Stimulated activated CD8-positive, alpha-beta memory T cell treated with anti-CD3 and anti-CD28 coated beads, Interleukin-4, amount 100 ng/mL, for 1 hour (primary cell): ENCODE measurements at places on chromosomes 2 and 18.
A peak's percentile ranks its signal among the peaks of the same experiment; 100 is the strongest.

DNA sequence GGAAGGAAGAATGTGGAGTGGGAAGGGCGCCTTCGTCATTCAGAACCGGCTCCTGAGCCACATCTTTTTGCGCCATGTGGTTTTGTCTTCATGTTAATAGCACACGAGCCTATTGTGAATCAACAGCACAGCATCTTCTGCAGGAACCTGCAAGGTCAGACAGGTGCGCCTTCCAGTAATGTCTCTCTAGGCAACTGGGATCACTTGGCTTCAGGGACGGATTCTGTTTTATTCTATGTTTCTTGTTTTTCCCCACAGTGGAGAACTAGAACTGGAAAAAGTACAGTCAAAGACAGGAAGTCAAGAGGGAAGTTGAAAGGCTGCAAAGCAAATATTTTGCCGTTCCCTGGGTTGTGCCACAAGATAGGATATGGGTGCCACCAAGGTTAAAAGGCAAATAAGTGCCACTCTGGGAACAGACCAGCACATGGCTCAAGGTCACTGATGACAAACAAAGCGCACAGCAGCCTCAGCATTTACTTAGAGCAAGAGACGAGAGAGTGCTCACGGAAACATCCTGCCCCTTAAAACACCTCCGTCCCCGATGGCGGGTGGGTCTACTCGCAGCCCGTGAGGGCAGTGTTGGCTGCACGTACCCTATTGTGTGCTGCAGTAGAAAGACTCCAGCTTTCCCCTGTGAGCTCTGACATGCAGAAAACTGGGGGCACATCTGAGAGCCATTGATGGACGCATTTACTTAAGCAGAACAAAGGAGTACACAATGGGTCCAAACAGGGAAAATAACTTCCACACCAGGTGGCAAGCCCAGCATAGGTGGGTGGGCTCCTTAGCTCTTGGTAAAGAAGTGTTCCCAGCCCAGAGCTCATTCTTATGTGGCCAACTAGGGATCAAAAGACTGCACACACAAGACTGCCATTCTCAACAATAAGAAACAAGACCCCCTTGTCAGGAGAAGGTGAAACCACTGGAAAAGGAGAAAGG, 107.2 kb upstream of the PARD3B start:
- no peak for DNase-seq

DNA sequence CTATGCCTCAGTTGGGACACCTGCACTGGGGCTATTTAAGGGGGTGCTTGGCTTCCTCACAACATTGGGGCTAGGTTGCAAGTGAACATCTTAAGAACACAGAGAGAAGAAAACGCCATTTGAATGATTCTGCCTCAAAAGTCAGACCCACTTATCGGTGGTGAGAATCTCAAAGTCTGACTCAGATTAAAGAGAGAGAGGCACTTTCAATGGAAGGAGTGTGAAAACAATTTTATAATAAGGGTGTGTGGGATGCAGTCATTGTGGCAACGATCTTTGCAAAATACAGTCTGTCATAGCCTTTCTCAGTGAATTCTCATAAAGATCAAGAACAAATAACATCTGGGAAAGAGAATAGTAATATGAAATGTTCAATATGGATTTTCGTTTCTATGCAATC, 41.8 kb downstream of the CCDC102B start:
- DNase-seq: no peak

DNA sequence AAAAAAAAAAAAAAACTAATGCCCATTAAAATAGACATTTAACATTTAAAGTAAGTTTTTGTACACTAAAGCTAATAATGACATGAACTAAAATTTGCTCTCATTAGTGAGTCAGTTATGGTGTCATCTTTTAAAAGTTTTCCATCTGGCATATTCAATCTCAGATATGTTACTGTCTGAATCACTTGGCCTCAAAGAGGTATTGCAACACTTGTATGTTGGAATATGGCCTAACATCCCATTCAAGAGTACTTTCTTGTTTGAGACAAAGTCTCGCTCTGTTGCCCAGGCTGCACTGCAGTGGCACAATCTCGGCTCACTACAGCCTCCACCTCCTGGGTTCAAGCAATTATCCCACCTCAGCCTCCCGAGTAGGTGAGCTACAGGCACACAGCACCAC, 169.7 kb downstream of the TMEM163 start:
- DNase-seq: no peak

- DNase-seq: peak; percentile 9
Measured at GRCh38 chr18:21735452-21736015, 5.1 kb upstream of the MIB1 start.

DNA sequence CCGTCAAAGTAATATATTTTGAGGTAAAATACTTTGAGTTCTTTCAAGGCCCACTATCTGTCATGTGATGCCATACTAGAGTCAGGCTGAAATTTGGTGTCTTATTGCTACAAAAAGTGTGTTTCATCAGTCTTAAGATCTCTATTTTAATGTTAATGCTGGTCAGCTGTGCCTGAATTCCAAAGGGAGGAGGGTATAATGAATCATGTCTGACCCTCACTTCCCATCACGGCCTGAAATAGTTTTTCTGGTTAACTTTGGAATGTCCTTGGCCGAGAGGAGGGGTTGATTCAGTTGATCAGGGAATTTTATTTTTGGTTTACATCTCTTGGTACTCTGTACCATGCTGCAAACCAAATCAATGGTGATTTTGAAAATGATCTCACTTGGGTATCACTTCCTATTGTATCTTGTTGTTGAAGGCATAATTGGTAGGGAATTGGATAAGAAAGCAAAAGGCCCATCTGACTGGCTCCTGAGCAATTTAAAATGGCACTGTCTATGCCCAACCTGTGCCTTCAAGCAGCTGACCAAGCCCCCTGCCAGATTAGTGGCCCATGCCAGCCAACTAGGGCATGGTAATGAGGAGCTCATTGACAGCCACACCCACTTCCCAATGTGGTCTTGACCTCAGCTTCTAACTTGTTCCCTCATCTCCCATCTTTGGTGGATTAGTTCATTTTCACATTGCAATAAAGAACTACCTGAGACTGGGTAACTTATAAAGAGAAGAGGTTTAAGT, 6.1 kb upstream of the SLC35F5 start:
- DNase-seq: no peak

- no peak for DNase-seq
Measured at GRCh38 chr2:53660886-53661285, 106.7 kb upstream of the CHAC2 start.

- no peak for DNase-seq
Measured at GRCh38 chr2:8566774-8567468, 114.9 kb upstream of the ID2 start.

- DNase-seq: no peak
Measured at GRCh38 chr18:4351005-4351404, 104.1 kb downstream of the DLGAP1 start.

- DNase-seq: no peak
Measured at GRCh38 chr2:69577467-69578197, 65.9 kb downstream of the AAK1 start.

GRCh38 chr2:100218552-100218951, 76.2 kb upstream of the AFF3 start:
- no peak for DNase-seq

DNA sequence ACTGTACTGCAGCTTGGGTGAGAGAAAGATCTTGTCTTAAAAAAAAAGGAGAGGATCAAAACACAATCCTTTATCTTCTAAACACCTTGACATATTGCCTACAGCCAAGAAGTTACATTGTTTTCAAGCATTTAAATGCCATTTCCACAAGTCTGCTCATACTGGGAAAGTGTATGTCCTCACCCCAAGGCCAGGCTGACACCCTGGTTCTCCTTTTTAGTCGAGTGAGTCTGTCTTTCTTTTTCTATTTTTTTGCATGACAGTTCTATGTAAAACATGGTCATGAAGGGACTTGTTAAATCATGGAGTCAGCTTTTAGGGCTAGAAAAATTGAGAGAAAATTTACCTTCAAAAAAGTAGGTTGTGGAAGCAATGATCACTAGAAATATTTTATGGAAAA, 233.3 kb downstream of the FAM210A start:
- DNase-seq: no peak

DNA sequence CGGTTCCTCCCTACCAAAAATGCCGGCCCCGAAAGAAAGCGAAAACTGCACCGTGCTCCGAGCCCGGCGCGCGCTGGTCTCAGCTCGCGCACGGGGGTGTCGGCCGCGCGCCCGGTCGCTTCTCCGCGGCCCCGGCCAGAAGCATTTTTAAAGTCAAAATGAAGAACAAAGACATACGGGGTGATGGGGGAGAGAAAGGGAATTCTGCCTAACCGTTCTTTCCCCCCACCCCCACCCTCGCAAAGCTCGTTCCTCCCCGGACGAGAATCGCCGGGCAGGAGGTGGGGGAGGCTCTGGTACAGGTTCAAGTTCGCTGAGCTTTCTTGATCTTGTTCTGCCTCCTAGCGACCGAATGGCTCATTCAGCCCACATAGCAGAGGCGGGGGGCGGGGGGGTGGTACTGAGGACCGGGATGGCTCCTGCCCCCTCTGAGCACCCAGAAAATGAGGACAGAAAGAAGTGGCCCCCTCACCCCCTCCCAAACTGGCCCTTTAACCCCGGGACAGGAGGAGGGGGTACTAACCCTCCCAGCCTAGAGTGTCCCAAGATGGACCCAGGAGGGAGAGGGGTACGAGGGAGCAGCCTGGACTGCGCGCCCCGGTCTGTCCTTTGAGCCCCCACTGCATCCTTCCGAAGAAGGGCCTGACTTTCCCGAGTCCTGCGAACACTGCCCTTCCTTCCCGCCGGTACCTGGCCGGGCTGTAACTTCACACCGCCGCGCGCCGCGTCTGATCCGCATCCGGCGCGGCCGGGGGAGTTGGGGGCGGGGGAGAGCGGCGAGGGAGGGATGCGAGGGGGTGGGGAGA, 3.1 kb downstream of the BCL11A start:
- DNase-seq: no peak

- DNase-seq: no peak
Measured at GRCh38 chr2:52571380-52572347, 1195.9 kb upstream of the CHAC2 start.

- no peak for DNase-seq
Measured at GRCh38 chr18:22377769-22378168, 39.9 kb downstream of the CTAGE1 start.

DNA sequence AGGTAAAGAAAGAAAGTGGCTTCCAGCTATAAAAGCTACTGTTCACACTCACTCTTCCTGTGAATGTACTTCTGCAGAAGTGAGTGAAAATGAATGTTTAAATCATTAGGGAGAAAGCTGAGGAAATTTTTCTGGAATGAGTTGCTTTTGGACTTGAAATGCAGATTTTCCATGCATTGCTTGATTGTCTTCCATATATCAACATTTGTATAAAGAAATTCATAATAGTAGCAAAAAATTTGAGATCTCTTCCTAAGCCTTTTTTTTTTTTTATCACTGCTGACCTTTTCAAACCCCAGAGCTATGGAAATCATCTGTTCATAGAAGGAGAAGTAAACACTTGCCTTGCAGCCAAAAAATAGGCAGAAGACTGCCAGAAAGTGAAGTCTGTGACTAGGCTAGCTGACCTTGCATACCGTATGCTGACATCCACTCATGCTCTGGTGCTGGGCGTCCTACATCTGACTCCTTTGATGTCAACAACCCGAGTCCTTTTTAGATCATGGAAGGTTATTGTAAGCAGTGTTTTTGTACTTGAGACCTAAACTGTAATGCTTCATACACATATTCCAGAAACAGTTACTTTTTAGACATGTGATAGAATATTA, 154.5 kb upstream of the RASGRP3 start:
- no peak for DNase-seq

- DNase-seq: no peak
Measured at GRCh38 chr2:219159771-219160185, 837 bp downstream of the NHEJ1 start.

DNA sequence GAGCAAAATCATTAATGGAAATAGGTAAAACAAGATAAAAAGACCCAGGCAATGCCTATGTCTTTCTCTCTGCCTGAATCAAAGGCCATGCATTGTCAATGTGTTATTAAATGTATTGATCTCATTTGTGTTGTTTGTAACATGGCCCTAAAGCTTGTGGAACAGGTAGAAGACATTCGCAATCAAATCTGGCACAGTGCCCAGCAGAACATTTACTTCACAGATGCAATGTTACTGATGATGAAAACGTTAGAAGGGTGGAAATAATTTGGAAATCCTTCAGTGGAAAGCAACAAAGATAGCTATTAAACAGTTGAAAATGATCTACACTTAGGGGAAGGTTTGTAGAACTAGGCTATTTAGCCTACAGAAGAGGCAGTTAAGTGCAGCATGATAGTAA, 368.2 kb downstream of the EPHA4 start:
- no peak for DNase-seq

DNA sequence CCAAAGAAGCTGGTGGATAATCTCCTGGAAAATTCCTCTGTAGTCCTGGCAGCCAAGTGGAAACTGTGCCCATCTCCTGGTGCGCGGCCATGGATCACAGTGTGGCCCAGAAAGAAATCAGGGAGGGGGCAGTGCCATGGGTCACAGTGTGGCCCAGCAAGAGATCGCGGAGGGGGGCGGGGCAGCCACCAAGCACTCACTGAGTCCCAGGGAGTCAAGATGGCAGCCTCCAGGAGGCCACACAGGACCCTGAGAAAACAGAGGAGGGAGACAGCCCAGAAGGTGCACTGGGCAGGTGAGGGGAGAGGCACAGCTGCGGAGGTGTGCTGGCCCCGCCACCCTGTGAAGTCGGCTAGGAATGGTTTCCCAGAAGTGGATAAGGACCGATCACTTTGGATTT, 8.1 kb upstream of the ATP6V1B1 start:
- no peak for DNase-seq

GRCh38 chr2:30611583-30611982, 164.5 kb downstream of the LCLAT1 start:
- DNase-seq: no peak

DNA sequence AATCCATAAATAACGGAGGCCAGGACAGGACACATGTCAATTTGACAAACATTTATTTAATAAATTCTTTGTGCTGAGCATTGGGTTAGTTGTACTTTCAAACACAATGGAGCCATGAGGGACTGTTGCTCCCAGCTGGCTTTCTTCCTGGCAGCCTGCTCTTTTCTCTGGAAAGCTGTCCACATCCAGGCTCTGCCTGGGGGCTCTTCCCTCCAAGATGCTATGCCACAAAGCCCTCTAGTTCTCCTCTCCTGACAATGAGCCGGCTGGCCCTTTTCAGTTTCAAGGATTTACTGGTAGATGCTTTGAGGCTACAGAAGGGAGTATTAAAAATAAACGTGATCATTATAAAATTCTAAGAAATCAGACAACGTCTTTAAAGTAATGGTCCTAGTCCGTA, 44.1 kb upstream of the SLC14A2 start:
- no peak for DNase-seq

GRCh38 chr2:106030287-106031268, 163.5 kb downstream of the UXS1 start:
- DNase-seq: no peak

- DNase-seq: no peak
Measured at GRCh38 chr2:207253666-207254345, 88.1 kb upstream of the KLF7 start.

- no peak for DNase-seq
Measured at GRCh38 chr2:236137066-236137465, 31.1 kb downstream of the GBX2 start.

DNA sequence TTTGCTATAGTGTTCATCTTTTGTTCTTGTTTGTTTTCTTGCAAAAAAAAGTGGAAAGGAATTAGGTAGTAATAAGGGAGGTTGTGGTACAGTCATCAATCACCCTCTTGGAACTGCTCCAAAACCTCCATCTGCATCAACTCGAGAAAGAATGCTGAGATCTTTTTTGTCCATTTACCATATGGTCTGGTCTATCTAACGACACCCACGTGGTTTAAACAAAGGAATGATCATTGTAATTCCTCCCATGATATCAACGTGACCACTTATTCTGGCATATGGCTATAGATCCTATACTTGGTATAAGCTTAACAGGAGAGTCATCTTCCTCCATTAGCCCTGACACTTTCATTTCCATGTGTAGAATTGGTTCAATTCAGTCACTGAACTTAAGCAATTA, 1025.3 kb upstream of the NXPH2 start:
- no peak for DNase-seq
